ENCODE measurements at places on chromosomes 11 and 22.
A peak's percentile ranks its signal among the peaks of the same experiment; 100 is the strongest.

GRCh38 chr22:30216710-30217109 is 29.8 kb downstream of the LIF start:
- DNase-seq: no peak

- no peak for DNase-seq
Measured at GRCh38 chr22:26169315-26170111, at the start of gene SEZ6L. Gene SEZ6L, plus strand, starts transcription at chr22:26169462. Its CDS starts 208 bp downstream, at chr22:26169670.

DNA sequence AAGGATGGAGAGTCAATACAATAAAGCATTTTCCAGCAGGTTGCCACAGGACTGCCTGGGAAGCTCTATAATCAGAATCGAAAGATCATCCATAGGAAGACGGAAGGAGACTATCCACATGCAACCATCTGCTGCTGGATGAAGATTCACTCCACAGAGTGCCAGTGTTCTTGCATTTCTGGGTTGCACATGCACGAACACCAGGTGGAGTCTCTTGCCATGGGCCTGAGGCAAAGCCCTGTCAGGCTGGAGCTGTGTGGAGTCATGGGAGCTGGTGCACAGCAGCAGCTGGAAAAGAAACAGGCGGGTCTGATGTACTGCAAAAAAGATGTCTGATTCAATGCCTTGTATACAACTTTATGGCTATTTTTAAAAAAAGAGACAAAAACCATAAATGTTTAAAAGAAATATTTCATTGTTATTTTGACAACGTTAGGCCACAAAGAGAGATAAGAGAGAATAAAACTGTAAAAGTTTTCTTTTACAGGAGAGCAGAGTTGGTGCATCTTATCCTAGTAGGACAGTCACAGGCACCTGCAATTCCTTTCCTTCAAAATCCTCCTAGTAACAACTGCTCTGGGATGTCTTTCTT is 12.9 kb upstream of the FAT3 start:
- DNase-seq: peak; percentile 2

GRCh38 chr11:124895471-124895971 is 2.1 kb downstream of the ROBO4 start:
- no peak for DNase-seq

- no peak for DNase-seq
Measured at GRCh38 chr11:118592616-118593367, 14.6 kb upstream of the PHLDB1 start.

- no peak for DNase-seq
Measured at GRCh38 chr11:2452321-2453012, 7.7 kb downstream of the KCNQ1 start.

DNA sequence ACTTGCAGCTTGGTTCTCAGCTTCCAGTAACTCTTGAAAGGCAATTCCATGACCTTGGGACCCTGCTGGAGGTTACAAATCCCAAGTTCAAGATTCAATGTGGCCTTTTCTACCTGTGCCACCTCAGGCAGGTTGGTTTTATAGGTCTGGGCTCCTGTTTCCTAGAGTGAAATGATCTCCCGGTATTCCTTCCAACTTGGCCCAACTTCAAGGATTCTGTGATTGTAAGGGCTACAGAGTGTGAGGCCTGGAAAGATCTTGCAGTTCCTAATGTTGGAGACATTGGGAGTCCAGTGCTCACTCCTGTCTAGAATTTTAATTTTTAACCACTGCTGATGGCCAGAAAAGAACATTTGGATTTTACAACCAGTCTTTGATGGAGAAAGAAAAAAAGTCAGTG is 91.6 kb downstream of the LDLRAD3 start:
- DNase-seq: no peak

GRCh38 chr11:2154195-2154585 is 6.8 kb downstream of the INS start:
- DNase-seq: no peak

DNA sequence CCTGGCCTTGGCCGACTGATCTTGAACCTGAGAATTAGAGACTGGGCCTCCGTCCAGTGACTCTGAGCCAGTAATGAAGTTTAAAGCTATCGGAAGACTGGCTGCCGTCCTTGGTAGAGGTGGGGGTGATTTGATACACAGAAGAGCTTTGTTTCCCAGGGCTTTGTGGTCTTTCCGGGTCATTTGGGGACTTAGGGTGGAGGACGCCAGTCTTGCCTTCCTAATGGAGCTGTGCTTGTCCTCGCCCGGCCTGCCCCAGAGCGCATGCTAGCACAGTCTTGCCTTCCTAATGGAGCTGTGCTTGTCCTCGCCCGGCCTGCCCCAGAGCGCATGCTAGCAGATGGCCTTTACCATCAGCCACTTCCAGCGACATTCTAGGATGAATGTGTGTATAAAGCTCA is 65.8 kb downstream of the ST3GAL4 start:
- DNase-seq: no peak

GRCh38 chr22:42717197-42717928 is 3.3 kb downstream of the A4GALT start:
- DNase-seq: no peak

- DNase-seq: no peak
Measured at GRCh38 chr11:116579857-116580727, 192.7 kb downstream of the BUD13 start.

- peak; percentile 83 for DNase-seq
Measured at GRCh38 chr11:97743205-97743742, 1277.5 kb upstream of the CNTN5 start.

DNA sequence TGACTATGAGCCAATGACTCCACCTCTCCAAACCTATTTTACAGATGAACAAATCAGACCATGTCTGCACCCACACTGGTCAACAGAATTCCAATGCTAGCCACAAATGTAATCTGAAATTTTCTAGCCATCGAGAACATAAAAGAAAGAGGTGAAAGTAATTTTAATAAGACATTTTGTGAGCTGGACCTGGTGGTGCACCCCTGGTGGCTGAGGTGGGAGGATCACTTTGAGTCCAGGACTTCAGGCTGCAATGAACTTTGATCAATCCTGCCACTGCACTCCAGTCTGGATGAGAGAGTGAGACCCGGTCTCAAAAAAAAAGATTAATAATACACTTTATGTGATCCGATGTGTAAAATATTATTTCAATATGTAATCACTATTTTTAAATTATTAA is 9.4 kb upstream of the RNF185 start:
- DNase-seq: no peak

DNA sequence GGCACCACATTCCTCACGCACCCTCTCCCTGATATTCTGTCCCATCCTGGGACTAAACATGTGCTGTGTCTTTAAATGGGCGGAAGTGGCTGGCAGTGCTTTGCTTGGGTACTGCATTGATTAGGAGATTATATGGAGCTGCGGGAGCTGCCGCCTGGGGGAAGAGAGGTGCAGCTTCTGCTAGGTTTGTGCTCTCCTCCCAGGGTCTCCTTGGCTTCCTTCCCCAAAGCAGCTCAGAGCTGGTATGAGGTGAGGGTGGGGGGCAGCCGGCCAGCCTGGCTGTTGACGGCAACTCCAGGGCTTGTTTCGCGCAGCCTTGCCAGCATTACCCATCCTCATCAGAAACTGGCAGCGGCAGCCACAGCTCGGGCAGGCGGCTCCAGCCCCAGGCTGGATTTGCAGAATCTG is 95.4 kb downstream of the GRAMD1B start:
- DNase-seq: no peak

- DNase-seq: peak; percentile 36
Measured at GRCh38 chr11:24295360-24295759, 201.5 kb upstream of the LUZP2 start.

- DNase-seq: peak; percentile 74
Measured at GRCh38 chr22:42841444-42841843, 15.6 kb downstream of the ARFGAP3 start.
